RKO (cell line): ENCODE measurements at places on chromosomes 2 and 18.

DNA sequence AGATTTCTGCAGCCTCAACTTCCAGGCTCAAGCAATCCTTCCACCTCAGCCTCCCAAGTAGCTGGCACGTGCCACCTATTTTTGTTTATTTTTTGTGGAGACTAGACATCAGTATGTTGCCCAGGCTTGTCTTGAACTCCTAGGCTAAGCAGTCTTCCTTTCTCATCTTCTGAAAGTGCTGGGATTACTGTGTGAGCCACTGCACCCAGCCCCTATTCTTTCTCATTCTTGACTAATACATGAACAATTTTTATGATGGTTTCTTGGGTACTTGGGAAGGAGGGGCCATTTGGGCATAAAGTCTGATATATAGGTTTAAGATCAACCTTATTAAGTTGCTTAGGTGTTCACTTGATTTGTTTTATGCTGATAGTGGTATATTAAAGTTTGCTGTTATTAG is 26.2 kb downstream of the EPC2 start:
- peak; percentile 39 for DNase-seq

GRCh38 chr2:55618275-55619055 is 1.0 kb upstream of the PPP4R3B start:
- peak; percentile 89 for DNase-seq

DNA sequence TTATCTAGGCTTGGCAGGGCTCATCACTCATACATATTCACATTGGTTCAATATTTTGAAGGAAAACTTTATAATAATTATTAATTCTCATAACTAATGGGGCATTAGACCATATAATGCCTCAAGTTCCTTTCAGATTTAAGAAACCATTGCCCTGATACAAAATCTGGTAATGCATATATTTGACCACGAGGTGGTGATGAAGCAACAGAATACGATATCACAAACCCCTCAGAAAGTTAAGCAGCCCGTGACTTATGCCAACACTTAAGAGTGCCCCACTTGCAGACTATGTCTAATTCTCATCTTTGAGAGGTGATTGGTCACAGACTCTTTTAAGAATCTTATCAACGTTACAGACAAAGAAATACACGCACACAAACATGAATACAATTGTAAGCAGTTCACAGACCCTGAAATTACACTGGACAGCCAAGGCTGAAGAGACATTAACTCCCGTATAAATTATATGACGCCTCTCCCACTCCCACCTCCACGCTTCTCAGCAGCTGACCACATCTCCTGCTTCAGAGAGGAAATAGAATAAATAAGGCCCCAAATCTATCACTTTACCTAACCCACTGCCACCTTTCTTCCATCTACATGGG is 20.7 kb upstream of the DNAH6 start:
- DNase-seq = peak; percentile 78

DNA sequence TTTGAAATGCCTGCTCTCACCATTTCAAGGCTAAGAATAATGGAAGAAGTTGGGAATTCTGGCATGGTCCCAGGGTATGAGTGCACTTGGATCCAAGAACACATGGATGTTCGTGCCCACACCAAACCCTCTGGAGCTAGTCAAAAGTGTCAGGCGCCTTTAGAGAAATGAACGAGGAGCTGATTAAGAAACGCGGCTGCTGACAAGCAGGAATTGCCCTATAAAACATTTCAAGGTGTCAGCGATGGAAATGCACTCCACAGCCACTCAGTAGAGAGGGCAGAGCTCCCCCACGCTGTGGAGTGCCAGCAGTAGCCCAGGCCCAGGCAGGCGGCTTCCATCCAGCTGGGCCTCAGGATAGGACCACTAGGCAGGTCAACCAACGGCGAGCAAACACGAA is 213.7 kb downstream of the TTC32 start:
- no peak for DNase-seq

DNA sequence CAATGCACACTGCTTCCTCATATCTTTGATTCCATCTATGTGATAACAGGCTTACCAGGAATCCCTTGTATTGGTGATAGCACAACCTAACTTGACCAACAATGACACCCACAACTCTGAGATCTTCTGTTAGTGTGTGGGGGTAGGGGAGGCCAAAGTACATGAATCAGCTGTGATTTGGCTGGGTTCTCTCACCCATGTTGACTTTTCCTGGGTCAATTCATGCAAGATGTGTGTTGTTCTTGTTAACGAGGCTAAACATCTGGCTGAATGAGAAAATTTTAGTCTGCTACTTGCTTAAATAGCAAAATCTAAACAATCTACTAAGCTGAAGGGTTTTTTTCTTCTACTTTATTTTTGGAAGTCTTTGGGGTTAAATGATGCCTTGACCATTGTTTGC is 341.2 kb upstream of the SLC14A2 start:
- DNase-seq = no peak

GRCh38 chr2:26333293-26333692 is 12.7 kb upstream of the SELENOI start:
- DNase-seq = no peak

DNA sequence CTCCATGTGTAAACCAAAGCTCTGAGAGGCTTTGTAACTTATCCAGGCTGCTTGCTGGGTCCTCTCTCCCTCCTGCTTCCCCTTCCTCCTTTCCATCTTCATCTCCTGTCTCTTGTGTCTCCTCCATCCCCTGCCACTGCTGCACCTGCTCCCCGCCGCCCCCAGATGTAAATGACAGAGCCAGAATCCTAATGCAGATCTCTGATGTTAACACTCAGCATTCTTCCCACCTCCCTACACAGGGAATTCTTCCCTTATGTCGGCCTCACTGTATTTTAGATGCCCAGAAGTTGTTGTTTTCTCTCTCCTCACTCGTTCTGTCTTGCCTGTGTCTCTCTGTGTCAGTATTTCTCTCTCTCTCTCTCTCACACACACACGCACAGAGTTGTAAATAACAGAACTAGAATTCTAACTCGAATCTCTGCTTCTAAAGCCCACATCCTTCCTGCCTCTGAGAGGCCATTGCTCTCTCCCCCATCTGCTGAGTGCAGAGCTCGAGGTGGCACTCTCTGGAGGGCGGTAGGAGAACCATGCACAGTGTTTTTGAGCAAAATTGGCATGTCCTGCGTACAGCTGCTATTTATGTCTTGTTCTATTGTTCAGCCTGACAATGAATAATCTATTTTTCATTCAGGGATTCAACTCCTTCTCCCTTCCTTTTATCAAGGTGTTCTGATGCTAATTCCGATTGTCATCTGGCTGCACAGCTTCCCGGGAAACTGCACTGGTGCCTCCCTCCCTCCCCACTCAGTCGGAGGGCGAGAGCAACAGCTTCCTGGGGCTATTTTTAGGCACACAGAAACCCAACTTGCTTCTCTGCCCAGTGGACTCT is 219.9 kb downstream of the SH3RF3 start:
- no peak for DNase-seq

- DNase-seq = no peak
Measured at GRCh38 chr18:64082054-64082453, 66.8 kb downstream of the LINC00305 start.

- DNase-seq = peak; percentile 76
Measured at GRCh38 chr2:124112966-124113365, 87.9 kb downstream of the CNTNAP5 start.

- DNase-seq = no peak
Measured at GRCh38 chr2:237141571-237142051, 55.9 kb downstream of the COPS8 start.

DNA sequence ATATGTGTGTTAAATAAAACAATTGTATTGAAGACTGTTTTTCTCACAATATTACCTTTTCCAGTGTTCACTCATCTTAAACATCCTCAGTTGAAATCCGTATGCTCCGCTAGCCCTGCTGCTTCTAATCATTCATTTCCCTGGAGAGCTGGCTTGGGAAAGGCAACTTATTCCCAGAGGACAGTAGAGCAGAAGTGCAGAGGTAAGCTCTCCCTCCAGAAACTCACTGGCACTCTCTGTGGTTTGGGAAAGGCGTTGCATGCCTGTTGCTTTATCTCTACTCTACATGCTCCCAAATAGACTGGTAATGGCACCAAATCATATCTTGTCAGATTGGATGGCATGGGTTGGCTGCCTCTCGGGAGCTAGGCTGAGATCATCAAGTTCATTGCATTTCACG is 117.1 kb upstream of the BOD1L2 start:
- DNase-seq = no peak

DNA sequence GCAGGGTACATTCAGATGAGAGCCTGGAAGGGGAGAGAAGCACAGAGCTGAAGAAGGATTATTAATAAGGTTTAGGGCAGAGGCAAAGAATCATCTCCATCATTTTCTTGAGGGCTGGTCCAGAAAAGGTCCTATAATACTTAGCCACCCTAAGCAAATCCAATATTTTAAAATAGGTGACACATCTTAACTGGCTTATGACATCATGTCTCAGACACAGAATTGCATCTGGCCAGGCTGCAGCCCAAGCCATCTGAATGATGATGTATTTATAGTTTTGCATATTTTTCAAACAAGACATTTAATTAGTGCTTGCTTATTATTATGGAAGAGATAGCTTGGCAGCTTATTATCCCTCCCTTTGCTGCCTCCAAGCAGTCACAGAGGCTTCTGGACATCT is 571.3 kb downstream of the SUCLG1 start:
- DNase-seq = no peak

DNA sequence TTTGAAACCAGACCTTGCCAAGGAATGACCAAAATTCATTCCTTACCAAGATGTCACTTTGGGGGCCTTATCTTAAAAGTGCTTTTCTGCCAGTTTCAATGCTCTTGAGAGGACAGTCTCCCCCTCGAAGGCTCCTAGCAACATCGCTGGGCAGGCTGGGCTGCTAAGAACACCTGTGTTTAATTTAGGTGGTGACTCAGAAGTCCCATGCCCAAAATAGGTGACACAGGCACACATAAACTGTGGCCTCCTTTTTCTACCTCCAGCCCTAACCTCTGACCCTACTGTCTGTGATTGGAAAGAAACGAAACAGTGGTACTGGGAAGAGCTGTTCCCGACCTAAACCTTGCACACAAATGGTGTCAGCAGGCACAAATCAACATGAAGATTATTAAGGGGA is 28.7 kb upstream of the ROCK2 start:
- DNase-seq = no peak

GRCh38 chr2:240603081-240603835 is 16.7 kb downstream of the CAPN10 start:
- DNase-seq = no peak

- DNase-seq = peak; percentile 32
Measured at GRCh38 chr2:152405206-152406118, 70.5 kb downstream of the FMNL2 start.

- DNase-seq = no peak
Measured at GRCh38 chr2:13019781-13020180, 303.0 kb downstream of the TRIB2 start.

GRCh38 chr18:77131652-77132368 is 773 bp downstream of the MBP start:
- peak; percentile 37 for DNase-seq

DNA sequence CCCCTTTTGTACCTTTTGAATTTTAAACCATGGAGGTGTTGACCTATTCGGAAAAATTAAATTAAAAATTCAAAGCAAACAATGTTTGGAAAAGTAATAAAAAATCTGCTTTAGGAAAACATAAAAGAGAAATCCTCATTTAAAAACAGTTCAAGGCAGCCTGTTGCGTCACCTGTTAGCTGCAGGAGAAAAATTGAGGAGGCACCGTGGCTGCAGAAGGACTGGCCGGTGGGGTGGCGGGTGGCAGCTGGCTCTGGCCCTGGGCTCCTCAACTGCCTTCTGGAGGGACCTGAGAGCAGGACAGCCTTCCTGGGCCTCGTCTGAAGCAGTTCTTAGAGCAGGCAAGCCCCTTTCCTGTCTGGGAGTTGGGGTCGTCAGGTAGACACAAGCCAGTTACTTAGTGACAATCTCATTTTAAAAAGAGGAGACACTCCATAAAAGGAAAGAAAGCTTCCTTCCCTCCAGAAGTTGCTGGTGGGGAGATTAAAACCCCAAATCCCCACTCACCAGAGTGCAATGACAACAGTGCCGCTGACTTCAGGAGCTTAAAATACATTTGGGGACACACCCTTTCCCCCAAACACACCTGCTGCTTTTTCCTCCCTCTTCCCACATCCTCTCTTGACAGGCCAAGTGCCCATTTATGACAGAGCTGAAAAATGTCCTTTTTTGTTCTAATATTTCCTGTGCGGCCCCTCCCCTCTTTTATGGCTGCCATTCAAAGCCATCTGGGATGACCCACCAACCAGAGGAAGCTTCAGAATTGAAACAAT is 9.7 kb downstream of the ZBTB7C start:
- no peak for DNase-seq

- DNase-seq = no peak
Measured at GRCh38 chr18:53887447-53887846, 337.0 kb downstream of the MBD2 start.

DNA sequence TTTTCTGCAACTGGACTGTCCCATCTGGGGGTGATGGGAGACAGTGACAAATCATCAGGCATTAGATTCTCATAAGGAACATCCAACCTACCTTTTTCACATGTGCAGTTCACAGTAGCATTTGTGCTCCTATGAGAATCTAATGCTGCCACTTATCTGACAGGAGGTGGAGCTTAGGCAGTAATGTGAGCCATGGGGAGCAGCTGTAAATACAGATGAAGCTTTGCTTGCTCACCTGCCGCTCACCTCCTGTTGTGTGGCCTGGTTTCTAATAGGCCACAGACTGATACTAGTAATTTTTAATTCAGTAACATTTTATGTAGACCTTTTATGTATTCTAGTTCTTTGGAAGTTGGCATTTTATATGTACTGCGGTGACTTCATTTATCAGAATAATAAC is 180.1 kb upstream of the SPOPL start:
- no peak for DNase-seq

DNA sequence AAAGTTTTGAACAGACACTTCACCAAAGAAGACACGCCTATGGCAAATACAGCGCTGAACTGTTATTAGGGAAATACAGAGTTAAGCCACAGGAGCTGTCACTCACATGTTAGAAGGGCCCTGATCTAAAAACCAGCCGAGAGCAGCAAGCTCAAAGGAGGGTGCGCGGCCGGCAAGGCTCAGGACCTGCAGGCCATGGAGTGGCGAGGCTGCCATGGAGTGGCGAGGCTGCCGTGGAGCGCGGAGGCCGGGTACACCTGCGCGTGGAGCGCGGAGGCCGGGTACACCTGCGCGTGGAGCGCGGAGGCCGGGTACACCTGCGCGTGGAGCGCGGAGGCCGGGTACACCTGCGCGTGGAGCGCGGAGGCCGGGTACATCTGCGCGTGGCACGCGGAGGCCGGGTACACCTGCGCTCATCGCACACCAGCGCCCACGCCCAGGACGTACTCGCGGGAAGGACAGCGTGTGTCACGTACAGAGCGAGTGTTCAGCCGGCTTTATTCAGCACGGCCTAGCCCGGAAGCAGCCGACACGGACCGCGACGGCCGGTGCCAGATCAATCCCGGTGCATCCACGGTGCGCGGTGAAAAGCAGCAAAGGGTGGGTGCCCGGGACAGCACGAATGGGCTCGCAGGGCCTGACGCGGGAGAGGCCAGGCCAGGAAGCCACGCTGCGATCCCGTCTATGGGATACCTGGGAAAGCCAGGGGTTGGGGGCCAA is 68.8 kb downstream of the SLC66A2 start:
- DNase-seq = no peak

- DNase-seq = no peak
Measured at GRCh38 chr2:218880859-218881594, 375 bp downstream of the WNT10A start.

GRCh38 chr18:5207471-5208150 is 10.6 kb upstream of the AKAIN1 start:
- no peak for DNase-seq

- peak; percentile 58 for DNase-seq
Measured at GRCh38 chr2:98444436-98445176, at the start of gene INPP4A. Gene INPP4A, plus strand, starts transcription at chr2:98444858. Its CDS starts 75,191 bp downstream, at chr2:98520049.

GRCh38 chr2:111252436-111252835 is 131.7 kb downstream of the BCL2L11 start:
- DNase-seq = no peak

- no peak for DNase-seq
Measured at GRCh38 chr2:95166065-95166763, 605 bp downstream of the ZNF2 start.
